Activated T-helper 1 cell treated with Interleukin-2 at 50 U/mL for 16 hours (primary cell): ENCODE measurements at places on chromosomes 1 and 21.

GRCh38 chr1:198290089-198290683 lies 133.4 kb downstream of the NEK7 start:
- no peak for DNase-seq

DNA sequence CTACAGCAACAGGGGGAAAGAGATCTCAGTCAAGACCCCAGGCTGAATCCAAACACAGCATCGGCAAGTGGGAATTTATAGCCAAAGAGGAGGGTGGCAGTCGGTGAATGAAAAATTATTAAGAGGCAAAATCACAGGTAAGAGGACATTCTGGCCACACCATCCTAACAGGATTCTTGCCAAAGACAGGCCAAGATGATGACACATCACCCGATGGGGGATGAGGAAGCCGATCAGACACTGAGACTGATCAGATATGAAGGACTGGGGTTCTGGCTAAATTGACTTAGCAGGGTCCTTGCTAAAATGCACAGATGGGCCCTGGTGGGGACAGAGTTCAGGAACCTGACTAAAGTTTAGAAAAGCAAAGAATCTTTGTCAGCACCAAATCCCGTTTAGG lies 402.2 kb downstream of the SMYD3 start:
- no peak for DNase-seq

DNA sequence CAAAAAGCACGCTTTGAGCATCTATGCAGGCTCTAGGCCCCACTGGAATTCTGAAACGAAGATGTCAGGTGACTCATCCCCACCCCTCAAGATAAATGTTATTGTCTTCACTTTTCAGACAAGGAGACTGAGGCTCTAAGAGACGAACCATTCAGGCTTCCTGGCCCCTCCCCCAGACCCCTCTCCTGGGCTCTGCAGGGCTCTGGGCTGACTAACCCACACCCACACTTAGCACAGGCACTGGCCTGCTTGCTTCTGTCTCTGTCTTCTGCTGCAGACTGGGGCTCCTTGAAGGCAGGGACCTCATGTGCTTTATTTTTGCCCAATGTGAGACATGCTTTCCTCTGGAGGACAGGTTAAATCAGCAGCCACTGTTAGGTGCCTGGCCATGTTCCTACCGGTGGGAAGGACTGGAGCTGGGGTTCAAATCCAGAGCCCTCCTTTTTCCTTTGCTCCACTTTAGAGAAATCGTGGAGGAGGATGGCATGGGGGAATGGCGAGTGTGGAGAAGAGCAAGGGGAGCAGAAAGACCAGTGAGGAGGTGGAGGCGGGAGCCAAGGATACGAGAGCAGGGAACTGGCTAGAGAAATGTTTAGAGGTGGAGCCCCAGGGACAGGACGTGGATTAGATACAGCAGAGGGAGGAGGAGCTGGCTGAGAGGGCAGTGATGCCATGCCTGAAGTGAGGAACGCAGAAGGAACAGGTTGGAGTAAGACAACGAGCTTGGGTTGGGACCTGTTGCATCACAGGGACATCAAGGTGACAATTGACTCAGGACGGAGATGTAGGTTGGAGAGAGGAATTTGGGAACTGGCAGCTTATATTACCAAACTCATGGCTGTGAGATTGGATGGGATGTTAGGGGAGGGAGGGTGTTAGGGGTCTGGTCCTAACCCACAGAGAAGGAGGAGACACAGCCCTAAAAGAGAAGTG lies 1.7 kb downstream of the TMEM125 start:
- DNase-seq: no peak

DNA sequence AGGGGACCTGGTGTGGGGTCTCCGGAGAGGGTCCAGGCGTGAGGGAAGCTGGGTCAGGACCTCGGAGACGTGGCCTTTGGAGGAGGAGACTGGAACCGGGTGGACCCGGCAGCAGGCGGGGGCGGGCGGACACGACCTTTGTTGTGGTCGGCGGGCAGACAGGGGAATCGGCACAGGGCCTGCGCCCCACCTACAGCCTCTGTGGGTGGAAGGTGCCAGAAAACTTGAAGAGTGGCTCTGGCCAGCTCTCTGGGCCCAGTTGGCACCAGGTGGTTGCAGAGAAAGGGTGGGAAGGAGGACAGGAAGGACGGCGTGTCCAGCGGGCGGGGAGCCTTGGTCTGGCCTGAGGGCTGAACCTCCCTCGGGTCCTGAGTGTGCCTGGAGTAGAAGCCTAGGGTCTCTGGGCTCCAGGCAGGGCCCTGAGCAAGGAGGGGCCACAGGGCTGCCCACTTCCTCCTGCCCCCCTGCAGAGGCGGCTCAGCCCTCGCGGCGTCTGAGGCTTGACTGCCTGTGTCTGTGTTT lies 7.7 kb upstream of the TTLL10 start:
- DNase-seq: no peak

- no peak for DNase-seq
Measured at GRCh38 chr1:93614986-93615581, 66.6 kb downstream of the BCAR3 start.
